Esophagus mucosa (tissue), 1 donor: ENCODE measurements at places on chromosomes 5 and 9. TPM values are rescaled to one million over a fixed set of nuclear protein-coding genes. Genes with fewer than 3 reads are reported as not detected.

The CXCL14 gene
- 179 TPM for total RNA-seq

- ATAC-seq = no peak
Observed at GRCh38 chr5:159536646-159537045, 206.4 kb upstream of the IL12B start.

The LCP2 gene
- total RNA-seq = 3.0 TPM

DNA sequence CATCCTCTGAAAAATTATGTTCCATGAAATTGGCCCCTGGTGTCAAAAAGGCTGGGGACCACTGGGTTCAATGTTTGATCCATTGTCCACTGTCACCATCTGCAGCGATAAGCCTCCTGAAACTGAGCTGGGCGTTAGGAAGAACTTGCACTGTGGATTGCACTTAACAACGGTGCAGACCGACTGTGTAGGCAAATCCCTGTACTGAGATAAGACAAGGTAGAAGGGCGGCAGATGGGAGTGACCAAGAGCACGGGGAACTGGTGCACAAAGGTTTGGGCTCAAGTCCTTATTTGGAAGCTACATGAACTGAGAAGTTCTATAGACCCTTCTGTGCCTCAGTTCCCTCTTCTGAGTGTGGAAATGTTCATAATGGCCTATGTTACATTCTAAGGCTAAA, 41.6 kb upstream of the FLT4 start:
- ATAC-seq = no peak

The ADRB2 gene
- 2.8 TPM for total RNA-seq

The ZFP37 gene
- total RNA-seq = 1.1 TPM

- ATAC-seq = peak; percentile 84
Observed at GRCh38 chr9:530681-531080, 310.8 kb upstream of the DMRT1 start.

DNA sequence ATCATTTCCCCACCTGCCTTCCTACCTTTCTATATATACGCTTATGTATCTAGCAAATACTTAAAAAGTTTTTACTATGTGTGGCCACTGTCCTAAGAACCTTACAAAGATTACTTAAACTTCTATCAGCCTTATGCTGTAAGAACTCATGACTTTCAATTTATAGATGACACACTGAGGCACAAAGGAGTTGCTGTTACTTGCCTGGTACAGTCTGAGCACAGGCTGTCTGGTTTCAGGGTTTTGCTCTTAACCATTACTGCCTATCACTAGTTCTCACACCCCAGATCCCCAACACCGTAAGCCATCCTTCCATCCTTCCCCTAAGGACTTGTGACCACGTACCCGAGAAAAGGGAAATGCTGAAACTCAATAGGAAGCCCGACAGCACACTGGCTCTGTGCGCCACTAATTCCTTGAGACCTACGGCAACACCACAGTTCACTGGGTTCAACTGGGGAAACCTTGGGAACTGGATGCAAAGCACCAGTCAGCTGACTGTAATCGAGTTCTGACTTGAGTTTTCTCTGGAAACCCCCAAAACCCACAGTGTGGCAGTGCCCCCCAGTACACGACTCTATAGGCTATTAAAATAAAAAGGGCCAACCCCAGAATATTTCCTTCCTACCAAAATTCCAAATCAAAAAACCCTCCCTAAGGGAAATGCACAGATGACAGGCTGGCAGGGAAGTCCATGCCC, 56.0 kb downstream of the AUH start:
- no peak for ATAC-seq

The THBS4 gene
- total RNA-seq = 0.16 TPM

DNA sequence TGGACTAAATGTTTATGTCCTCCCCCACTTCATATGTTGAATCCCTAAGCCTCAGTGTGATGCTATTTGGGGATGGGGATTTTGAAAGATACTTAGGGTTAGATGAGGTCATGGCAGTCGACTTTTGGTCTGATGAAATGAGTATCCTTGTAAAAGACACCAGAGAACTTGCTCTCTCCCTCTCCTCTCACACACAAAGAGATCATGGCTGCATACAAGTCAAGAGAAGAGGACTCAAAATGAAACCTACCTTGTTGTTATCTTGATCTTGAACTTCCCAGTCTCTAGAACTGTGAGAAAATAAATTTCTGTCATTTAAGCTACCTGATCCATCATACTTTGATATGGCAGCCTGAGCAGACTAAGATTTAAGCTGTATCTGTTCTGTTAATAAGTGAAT, 144.0 kb upstream of the HAPLN1 start:
- ATAC-seq = no peak

GRCh38 chr9:26516773-26517343, 375.7 kb downstream of the CAAP1 start:
- ATAC-seq = no peak

The CBY3 gene
- total RNA-seq = not detected

GRCh38 chr9:135811801-135812200, 95.5 kb downstream of the CAMSAP1 start:
- ATAC-seq = no peak

The TMC1 gene
- 3.3 TPM for total RNA-seq

The FAM53C gene
- total RNA-seq = 12.6 TPM

The IRGM gene
- not detected for total RNA-seq

The PCDHA2 gene
- total RNA-seq = 0.04 TPM

GRCh38 chr9:24359046-24359445, 186.7 kb downstream of the IZUMO3 start:
- no peak for ATAC-seq

The NUTM2G gene
- not detected for total RNA-seq

The C8G gene
- total RNA-seq = not detected

The HNRNPK gene
- 349 TPM for total RNA-seq

The CYFIP2 gene
- 2.1 TPM for total RNA-seq

DNA sequence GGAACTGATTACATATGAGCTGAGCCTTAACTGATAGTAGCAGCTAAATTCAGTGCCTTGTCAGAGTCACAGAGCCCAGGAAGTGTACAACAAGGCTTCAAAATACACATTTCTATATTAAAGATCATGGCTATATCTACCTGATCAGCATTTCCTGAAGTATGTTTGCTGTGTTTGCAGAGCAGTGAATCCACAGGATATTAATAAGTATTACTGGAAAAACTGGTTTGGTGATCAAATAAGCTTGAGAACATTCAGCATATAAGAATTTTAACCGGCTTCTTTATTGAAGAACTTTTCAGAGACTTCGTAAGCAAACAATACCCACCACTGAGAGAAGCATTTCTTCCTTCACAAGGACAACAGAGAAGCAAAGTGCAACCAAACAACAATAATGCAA, 227.0 kb downstream of the ELAVL2 start:
- ATAC-seq = peak; percentile 87

DNA sequence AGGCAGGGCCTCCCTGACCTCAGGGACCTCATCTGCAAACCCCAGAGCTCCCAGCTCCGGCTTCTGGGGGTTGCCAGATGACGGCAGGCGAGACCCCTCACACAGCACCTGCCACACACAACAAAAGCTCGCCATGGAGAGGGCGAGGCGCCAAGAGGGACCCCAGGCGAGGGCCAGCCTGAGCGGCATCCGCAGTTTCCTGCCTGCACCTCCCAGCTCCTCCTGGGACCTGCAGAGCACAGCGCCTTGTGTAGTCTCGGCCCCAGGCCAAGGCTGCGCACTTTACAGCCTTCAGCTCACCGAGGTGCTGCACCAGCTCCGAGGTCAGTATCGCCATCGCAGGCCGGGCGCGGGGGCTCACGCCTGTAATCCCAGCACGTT, 82.4 kb upstream of the ADAMTS2 start:
- ATAC-seq = no peak

The FOXD4L3 gene
- not detected for total RNA-seq

- no peak for ATAC-seq
Observed at GRCh38 chr5:152378730-152379129, 26.3 kb downstream of the NMUR2 start.

DNA sequence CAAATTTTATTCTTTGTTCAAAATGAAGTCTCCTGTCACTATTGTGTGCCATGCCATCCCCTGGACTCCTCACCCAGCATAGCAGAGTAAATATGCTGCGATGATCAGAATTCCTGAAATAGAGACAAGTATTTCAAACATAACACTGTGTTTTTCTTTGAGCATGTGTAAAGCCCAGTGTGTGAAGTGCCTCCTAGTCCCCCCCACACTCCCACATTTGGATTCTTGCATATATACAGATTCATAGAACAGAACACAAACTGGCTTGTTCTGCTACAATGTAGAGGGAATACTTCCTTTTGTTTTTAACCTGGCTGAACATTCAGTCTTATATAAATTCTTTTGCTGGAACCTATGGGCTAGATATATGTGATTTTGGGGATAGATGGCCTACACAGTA, 84.9 kb downstream of the NUDT12 start:
- ATAC-seq = no peak

The STING1 gene
- 45.5 TPM for total RNA-seq

- ATAC-seq = no peak
Observed at GRCh38 chr5:168743617-168744016, 164.4 kb upstream of the PANK3 start.

- ATAC-seq = no peak
Observed at GRCh38 chr5:54259981-54260380, 50.4 kb downstream of the ARL15 start.

GRCh38 chr9:107172979-107173347, 110.1 kb upstream of the RAD23B start:
- no peak for ATAC-seq

DNA sequence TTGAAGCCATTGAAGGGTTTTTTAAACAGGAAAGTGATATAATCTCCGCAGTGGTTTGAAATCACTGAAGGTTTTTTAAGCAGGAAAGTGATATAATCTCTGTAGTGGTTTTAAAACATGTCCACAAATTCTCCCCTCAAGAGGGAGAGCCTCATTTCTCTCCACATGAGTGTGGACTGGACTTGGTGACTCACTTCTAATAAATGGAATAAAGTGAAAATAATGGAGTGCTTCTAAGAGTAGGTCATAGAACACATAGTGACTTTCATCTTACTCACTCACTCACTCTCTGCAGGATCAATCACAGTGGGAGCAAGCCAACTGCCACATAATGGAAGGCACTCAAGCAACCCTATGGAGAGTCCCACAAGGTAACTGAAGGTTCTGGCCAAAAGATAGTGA, 12.0 kb downstream of the CTNNAL1 start:
- ATAC-seq = peak; percentile 22

DNA sequence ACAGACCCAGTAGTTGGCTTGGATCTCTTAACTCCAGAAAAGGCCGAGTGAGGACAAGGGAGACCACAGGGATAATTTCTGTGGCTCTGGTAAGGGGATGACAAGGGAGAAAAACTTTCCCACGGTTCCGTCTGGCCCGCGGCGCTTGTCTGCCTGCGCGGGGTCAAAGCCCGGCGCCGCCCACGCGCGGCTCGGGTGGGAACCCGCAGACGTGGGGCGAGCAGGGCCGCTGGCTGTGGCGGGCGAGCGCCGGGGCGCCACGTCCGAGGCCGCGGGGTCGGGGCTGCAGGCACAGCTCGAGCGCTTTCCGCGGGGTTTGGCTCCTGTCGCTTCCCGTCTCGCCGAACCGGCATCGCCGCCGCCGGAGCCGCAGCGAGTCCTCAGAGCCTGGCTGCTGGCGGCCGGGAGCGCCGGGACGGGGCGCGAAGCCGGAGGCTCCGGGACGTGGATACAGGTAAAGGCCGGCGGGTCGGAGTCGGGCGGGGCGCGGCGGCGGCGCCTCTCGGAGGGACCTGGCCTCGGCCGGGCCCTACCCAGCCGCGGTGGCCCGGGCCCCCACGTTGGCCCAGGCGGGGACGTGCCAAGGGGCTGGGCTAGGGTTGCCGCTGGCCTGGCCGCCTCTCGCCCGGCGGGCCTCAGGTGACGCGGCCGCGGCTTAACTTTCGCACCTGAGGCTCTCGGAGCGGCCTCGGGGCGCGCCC, at the start of gene RNF180:
Gene RNF180 (plus strand): TSS at position 344 of the 701 bp plus-strand sequence. CDS start 34,965 bp downstream, outside the sequence.
- ATAC-seq = peak; percentile 87

DNA sequence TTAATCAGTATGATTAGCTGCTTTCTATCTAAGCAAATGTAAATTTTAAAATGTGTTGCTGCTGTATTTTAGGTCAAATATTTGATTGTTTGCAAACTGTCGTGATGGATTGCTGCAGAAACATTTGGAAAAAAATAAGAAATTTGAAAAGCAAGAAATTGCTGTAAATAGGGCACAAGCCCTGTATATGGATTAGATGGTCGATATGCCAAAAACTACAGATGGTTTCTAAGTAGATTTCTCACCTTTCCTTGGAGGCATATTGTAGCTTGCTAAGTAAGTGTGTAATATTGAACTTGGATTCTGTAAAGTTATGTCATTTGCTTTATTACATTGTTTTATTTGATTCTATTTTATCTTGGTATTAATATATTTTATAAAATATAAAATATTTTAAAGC, 13.1 kb downstream of the LECT2 start:
- no peak for ATAC-seq

The CCDC152 gene
- not detected for total RNA-seq

- no peak for ATAC-seq
Observed at GRCh38 chr9:124580186-124580585, 73.0 kb upstream of the NR5A1 start.

- ATAC-seq = peak; percentile 25
Observed at GRCh38 chr5:75016896-75017295, 35.5 kb downstream of the GCNT4 start.

The FOXI1 gene
- total RNA-seq = 0.16 TPM

The NR4A3 gene
- 0.24 TPM for total RNA-seq

GRCh38 chr9:133826289-133827085, 88.3 kb upstream of the SARDH start:
- no peak for ATAC-seq

The SH3RF2 gene
- 49.8 TPM for total RNA-seq

DNA sequence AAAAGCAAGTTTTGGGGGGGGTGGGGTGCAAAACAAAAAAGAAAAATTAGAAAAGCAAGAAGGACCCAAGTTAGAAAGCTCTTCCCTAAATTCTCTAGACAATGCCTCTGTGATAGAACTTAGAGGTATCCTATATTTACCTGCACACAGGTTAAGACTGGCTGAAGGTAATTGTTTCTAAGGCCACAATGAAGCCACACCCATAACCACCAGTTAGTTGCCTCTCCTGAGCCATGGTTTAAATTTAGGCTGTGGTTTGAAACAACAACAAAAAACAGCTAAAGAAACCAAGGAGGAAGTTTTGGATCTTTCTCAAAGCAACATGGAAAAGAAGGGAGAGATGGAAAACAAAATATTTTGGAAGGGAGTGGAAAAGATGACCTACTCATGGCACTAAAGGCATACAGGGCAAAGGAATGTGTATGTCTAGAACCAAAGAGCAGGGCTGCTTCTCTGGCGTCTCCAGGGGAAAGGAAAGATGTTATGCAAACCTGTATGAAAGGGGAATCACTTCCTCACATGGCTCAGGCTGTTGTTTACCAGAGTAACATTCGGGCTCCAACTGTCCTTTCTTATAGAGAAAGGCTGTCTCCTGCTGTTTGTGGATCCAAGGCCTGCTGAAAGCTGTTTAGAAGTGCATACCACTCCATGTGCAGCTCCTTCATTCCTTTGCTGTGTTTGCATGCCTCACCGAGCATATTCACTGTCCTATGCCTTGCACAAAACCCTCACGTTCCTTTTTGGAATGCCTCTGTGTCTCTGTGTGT, 408.9 kb upstream of the MPDZ start:
- no peak for ATAC-seq

DNA sequence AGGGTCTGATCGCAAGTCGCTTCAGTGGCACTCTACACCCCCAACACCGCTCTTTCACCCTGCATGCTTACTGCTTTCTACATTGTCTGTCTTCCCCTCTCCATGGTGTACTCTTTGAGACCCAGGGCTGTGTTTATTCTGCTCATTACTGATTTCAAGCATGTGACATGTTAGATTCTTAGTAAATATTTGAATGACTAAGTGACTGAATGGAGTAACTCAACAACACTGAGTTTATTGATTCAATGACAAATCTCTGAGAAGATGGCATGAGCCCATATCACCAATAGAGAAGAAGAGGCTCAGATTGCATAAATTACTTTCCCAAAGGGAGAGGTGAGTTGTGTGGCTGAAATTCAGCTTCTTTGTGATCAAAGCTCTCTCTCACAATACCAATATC, 89.7 kb upstream of the OSMR start:
- no peak for ATAC-seq
